Fibroblast of skin of left quadriceps (primary cell): ENCODE measurements at places on chromosomes 7 and 10.

- no peak for DNase-seq
Observed at GRCh38 chr7:2884161-2884560, 40.1 kb upstream of the GNA12 start.

GRCh38 chr10:127119936-127120335 lies 76.5 kb downstream of the INSYN2A start:
- no peak for DNase-seq

GRCh38 chr10:126278851-126279250 lies 109.4 kb downstream of the ADAM12 start:
- DNase-seq = peak; percentile 44

DNA sequence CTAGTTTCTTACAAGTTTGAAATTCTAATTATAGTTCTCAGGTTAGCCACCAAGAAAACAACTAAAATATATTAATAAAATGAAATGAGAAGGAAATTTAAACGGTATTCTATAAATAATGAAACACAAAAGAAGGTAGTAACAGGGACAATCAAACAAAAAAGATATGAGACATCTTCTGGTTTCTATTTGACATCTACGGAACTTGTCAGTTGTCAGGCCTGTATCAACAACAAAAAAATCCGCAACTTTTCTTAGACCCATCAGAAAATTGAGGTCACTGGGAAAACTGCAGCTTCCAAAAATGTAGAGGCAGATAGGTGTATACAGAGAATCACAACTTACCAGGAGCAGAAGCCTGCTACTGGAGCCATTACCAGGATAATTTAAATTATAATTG lies 70.6 kb downstream of the ZPBP start:
- no peak for DNase-seq

- no peak for DNase-seq
Observed at GRCh38 chr7:79471699-79472098, 18.2 kb upstream of the MAGI2 start.

DNA sequence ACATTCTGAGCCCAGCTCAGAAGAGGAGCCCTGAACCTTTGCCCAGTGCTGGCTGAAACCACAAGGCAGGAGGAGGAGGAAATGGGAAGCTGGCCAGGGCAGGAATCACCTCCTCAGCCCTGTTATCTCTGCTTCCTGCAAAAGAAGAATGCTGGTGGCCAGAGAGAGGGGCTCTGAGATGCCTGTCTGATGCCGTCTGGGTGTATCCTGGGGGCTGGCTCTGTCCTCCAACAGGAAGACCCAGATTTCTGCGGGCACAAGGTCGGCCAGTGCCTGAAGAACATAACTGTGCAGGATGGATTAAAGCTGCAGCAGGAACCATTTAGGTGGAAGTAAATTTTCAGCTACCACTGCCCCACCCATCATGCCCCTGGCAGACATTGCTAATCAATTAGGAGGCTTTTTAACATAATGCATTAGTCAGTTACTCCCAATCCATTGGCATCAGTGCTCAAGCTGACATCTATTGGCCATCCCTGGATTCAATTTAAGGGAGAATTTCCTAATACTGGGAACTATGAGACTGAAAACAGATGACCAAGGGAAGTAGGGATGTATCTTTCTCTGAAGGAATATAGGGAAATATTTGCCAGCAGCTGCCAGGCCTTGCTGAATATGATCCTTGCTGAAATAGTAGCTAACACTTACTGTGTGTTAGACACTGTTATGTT lies 67.7 kb downstream of the COL13A1 start:
- peak; percentile 65 for DNase-seq

- DNase-seq = no peak
Observed at GRCh38 chr7:114225784-114226183, 188.8 kb upstream of the FOXP2 start.

DNA sequence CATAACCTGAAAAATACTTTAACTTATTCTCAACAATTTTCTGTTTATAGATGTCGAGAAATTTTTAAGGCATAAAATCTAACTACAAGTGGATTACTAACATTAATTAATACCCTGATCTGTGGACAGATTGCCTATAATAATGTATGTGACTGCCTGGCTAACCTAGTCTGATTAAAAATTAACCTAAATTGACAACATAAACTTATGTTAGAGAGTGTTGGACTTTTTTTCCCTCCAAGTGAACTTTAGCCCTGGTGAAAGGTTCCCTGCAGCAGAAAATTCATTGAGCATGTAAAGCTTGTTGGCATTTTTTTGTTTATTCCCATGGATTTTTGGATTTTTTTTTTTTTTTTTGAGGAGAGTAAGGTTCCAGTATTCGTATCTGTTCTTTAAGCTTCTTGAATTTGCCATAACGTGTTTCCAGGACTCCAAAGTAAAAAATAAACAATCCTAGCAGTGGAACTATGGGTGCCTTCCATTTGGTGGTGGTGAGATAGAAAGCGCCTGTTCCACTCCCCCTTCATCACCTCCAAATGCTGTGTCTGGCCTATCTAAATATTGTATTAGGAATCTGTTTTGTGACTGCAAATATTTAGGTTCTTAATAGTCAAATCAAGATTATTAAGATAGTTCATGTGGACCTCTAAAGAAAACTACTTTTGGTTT lies 36.1 kb downstream of the NET1 start:
- no peak for DNase-seq

DNA sequence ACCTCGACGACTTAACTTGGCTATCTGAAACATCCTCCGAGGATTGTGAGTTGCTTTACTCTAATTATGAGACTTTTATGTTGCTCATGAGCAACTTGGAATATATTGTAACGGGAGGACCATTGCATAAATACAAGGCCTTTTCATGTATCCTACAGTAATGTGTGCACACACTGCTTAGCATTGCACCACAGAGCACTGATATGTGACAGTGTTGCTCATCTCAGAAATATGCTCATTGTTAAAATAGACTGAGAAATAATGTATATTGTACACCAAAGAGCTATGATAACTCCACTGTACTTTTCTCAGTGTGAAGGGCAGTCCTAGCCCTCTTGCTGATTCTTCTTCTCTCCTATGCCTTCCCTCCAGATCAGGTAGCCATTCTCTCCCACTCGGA lies 102.8 kb upstream of the CDK13 start:
- DNase-seq = no peak

- DNase-seq = no peak
Observed at GRCh38 chr7:2906197-2906931, 62.3 kb upstream of the GNA12 start.

DNA sequence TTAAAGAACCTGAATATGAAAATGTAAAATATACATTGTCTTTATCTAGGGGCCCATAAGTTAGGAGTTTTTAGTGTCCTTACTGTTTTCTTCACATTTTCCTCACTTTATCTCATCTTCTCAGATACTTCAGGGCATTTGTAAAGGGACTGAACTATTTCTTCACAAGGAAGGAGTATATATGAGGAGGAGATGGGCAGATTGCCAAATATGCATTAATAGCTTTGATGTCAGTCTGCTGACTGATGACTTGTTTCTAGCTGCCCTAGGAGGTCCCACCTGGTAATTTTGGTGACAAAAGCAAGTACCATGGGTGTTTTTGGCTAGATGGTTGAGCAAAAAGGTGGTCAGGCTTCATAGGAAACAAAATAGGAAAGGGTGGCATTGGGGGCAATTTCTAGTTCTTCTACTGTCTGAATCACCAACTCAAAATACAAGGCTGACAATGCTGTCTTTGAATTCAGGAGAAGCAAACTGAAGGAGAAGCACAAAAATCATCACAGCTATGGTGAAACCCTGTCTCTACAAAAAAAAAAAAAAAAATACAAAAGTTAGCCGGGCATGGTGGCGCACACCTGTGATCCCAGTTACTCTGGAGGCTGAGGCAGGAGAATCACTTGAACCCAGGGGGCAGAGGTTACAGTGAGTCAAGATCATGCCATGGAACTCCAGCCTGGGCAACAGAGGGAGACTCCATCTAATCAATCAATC lies 10.4 kb upstream of the STRIP2 start:
- no peak for DNase-seq

DNA sequence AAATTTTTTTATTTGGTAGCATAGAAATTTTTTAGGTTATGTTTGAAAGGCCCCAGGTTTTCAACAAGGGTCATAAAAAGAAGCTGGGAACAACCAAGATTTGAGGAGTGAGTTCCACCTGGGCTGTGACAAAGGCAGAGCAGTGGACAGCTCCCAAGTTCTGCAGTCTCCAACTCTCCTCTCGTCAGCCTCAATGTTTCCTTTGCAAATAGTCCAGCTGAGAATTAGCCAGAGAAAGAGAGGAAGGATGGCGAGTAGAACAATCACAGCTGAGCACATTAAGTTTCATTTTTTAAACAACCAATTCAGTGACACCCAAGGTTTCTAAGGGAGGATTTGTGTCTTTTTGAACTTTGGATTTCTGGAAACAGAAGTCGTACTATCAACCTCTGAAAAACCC lies 143.2 kb downstream of the NRCAM start:
- DNase-seq = no peak

DNA sequence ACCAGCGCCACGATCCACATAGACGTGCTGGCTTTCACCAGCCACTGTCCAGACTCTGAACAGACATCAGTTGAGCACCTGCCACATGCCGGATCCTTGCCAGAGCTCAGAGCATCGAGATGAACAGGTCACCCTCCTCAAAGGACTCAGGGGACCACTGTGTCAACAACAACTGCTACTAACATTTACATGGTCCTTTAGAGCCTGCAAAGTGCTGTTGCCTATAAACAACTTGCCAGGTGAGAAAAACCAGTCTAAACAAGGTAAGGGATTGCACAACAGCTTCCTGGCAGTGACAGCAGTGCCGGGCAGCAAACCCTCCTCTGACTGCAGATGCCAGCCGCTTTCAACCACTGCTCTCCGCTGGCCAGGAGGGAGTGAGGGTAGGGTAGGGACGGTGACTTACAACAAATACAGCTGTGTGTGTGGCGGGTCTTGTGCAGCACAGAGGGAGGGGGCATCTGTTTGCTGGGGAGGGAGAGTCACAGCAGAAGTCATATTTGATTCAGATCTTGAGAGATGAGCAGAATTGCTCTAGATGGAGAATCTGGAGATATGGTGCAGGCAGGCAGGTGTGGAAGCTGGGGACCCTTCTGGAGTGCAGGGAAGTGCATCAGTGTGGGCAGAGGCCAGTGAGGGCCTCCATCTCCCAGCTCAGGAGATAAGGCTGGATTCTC lies 32.8 kb upstream of the RHEB start:
- DNase-seq = no peak

GRCh38 chr7:16933296-16934279 lies 51.8 kb upstream of the AGR3 start:
- DNase-seq = no peak

GRCh38 chr10:69045441-69046300 lies 42.2 kb upstream of the SRGN start:
- DNase-seq = no peak

DNA sequence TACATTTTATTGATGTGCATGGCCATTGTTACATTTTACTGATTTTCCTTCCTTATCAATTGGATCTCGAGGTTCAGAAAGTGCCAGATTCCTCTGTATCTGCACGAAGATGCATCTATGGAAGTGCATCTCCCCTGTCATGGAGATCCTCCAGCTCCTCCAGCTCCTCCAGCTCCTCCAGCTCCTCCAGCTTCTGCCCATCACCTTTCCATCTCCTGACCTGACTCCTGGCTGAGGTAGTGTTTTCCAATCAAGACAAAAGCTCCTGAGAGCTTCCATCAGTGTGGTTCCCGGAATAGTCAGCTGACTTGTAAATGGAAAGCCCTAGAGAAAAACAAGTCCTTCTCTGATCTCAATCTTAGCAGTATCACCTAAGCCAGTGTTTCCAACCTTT lies 90.8 kb upstream of the KLF6 start:
- no peak for DNase-seq

DNA sequence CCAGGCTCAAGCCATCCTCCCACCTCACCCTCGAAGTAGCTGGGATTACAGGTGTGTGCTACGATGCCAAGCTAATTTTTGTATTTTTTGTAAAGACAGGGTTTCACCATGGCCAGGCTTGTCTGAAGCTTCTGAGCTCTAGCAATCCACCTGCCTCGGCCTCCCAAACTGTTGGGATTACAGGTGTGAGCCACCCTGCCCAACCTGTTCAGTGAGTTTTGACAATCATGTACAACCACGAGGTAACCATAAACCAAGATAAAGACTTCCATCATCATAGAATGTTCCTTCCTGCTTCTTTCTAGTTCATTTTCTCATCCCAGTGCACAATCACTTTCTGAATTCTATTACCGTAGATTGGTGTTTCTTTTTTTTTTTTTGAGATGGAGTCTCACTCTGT lies 30.5 kb upstream of the MKRN1 start:
- DNase-seq = no peak

DNA sequence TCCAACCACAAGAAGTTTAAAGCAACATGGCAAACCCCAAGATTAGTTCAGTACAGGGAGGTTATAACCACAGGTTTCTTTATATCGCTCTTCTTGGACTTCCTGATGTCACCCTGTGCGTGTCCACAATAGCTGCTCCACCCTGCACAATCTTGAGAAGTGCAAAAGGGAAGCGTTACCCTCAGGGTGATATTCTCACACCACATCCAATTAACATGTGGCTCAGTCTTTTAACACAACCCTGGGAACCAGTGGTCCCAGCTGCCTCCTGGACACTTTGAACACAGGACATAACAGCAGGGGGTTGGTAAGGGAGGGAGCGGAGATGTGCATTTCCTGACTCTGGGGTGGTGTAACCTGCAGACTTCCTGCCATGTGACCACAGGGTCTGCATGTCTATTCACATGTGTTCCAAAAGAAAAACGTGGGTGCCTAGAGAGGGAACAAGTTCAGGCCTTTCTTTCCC lies 64.6 kb downstream of the GSAP start:
- no peak for DNase-seq

DNA sequence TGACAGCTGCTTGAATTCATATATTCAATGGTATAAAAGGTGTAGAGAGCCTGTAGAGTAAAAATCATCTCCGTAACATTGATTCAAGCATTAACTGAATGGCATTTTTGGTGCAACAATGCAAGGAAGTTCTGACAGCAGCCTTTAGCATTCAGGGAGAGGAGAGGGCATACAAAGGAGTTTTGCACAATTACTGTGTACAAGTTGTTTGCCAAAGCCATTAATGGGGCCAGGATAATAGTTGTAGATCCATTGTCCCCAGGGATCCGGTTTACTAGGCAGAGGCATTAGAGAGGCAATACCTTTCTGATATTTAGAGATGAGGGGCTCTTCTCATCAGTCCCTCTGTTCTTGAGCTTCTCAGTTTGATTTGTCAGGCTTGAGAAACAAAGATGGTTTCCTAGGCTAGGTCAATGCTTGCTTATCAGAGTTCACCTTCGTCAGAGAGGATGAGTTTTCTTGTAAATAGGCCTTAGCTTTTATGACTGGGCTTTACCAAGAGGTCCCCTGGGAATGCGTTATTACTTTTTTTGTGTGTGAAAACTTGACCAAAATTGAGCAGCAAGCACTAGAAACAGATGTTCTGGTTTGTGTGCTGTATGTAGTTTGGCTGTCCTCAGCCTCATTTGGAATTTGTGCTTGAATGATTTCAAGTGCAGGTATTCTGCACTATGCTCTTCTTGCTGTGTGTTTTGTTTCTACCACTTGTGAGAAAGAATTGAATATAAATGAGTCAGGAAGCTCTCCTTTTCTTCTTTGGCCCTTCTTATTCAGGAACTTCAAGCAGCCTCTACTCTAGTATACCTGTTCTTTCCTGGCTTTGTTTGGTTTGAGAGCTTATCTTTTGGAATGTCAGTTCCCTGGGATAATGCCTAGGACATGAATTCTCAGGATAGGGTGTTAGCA lies 32.0 kb downstream of the SND1 start:
- peak; percentile 61 for DNase-seq

- no peak for DNase-seq
Observed at GRCh38 chr10:76697923-76698322, 939.7 kb downstream of the KCNMA1 start.
